ENCODE measurements at places on chromosomes 2 and 18. TPM values are rescaled to one million over a fixed set of nuclear protein-coding genes. Genes with fewer than 3 reads are reported as not detected.

- H3K4me1 ChIP-seq, result peaks cover 6% of the 10 kb centered on the region
- no peak within 1 kb of the TSS for H3K4me3 ChIP-seq
- no peaks in the 10 kb centered on the region for H3K27me3 ChIP-seq
- peak; percentile 90 for DNase-seq
Measured at GRCh38 chr2:223601932-223602666, at the start of gene SCG2. Gene SCG2, minus strand, starts transcription at chr2:223602361. Its CDS starts 3,079 bp downstream, at chr2:223599282.

GRCh38 chr2:40256649-40257048 lies 195.2 kb downstream of the SLC8A1 start:
- H3K36me3 ChIP-seq, result no peaks in the 10 kb centered on the region
- H3K4me3 ChIP-seq, result no peak overlapping the region
- H3K27ac ChIP-seq, result no peak overlapping the region
- no peaks in the 10 kb centered on the region for H3K27me3 ChIP-seq
- DNase-seq, result peak; percentile 87

The PPP1R1C gene
- 5.7 TPM for total RNA-seq

- H3K4me3 ChIP-seq, result no peak overlapping the region
- no peaks in the 10 kb centered on the region for H3K36me3 ChIP-seq
- H3K27me3 ChIP-seq, result peaks cover 5% of the 10 kb centered on the region
- no peak overlapping the region for H3K27ac ChIP-seq
- no peaks in the 10 kb centered on the region for H3K4me1 ChIP-seq
- no peak for DNase-seq
Measured at GRCh38 chr2:168450171-168450570, 5.9 kb upstream of the CERS6 start.

DNA sequence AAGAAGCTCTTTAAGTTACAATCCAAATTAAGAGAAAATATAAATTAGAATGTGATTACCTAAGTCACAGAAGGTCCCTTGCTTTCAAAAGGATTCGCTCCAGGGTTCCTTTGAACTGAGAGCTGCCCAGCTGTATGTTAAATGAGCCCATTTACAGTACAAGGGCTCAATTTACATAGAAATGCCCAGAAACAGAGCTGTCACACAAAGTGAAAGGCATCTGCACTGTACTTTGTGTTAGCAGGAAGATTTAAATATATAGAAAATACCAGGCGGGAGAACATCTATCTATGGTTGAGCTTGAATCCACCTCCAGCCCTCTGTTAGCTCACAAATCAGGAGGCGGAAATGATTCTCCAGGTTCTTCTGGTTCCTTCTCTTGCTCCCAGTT lies 272.9 kb downstream of the PAX3 start:
- H3K27ac ChIP-seq, result no peak overlapping the region
- H3K36me3 ChIP-seq, result no peaks in the 10 kb centered on the region
- H3K4me1 ChIP-seq, result peaks cover 11% of the 10 kb centered on the region
- DNase-seq, result peak; percentile 91

DNA sequence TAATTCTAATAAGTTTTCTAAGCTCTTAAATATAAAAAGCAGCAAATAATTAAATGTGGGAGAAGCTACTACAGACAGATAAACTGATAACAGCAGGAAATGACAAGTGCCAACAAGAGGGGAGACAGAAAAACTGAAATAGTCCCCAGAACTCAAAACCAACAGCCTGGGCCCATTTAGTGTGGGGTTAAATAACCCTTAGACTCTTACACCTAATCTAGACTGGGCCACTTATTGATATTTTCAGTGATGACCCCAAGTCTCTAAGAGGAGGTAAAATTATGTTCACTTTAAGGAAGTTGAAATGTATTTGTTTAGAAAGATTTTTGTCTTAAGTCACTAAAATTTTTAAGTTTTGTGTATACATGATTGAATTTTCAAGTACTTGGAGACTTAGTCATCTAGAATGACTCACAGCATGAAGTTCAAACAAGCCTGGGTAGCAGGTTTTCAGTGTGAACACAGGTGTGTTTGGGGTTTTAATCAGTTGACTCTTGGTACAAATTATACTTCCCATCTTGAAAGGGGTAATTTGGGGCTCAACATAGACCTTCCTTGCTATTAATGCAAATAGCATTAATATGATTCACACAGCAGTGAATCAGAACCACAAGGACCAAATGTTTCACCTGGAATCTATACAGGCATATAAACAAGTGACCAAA lies 54.9 kb upstream of the MYO3B start:
- no peaks in the 10 kb centered on the region for H3K27me3 ChIP-seq
- no peak overlapping the region for H3K27ac ChIP-seq
- H3K4me1 ChIP-seq, result peaks cover 6% of the 10 kb centered on the region
- no peak overlapping the region for H3K4me3 ChIP-seq
- peaks cover 3% of the 10 kb centered on the region for H3K36me3 ChIP-seq

DNA sequence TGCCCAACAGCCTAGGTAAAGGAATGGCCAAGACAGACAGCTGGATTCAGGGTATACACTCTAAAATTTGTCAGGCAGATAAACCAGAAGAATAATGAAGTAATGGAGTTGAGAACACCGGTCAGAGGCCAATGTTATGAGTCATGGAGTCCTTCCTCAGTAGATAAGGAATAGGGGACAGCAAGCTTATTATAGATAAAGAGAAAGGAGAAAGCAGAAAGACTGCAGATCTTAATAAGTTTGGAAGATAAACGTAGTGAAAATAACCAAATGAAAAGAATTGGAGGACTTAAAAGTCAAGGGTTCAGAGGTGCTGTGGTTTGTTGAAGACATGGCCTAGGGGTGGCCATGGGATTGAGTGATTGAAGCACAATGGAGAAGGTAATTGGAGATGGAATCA lies 63.5 kb upstream of the NFE2L2 start:
- no peak overlapping the region for H3K4me3 ChIP-seq
- no peaks in the 10 kb centered on the region for H3K27me3 ChIP-seq
- H3K4me1 ChIP-seq, result peaks cover 10% of the 10 kb centered on the region
- no peak for DNase-seq
- no peaks in the 10 kb centered on the region for H3K36me3 ChIP-seq
- H3K27ac ChIP-seq, result no peak overlapping the region

- H3K27me3 ChIP-seq, result no peaks in the 10 kb centered on the region
- DNase-seq, result peak; percentile 47
- no peaks in the 10 kb centered on the region for H3K4me1 ChIP-seq
Measured at GRCh38 chr2:86297382-86298147, 39.9 kb downstream of the REEP1 start.

The ELOA2 gene
- total RNA-seq, result not detected

- DNase-seq, result no peak
- no peak overlapping the region for H3K27ac ChIP-seq
- no peak overlapping the region for H3K4me3 ChIP-seq
Measured at GRCh38 chr2:73225513-73226360, 7.3 kb downstream of the PRADC1 start.

DNA sequence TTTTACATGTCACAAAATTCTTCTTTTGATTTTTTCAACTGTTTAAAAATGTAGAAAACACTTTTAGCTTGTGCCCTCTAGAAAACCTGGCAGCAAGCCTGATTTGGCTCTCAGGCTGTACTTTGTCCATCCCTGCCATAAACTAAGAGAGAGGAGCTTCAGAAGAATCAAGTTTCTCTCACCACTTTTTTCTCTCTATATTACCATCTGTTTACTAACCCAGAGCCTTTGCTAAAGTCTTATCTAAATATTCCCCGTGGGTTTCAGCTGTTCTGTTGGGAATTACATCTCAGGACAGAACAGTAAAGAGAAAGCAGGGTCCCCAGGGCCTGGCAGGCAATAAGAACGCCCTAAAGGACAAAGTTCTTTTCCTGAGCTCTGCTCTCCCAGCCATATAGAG lies 409.1 kb upstream of the CRIM1 start:
- no peaks in the 10 kb centered on the region for H3K4me1 ChIP-seq
- H3K27ac ChIP-seq, result no peak overlapping the region
- H3K27me3 ChIP-seq, result no peaks in the 10 kb centered on the region
- H3K36me3 ChIP-seq, result no peaks in the 10 kb centered on the region
- DNase-seq, result no peak
- no peak overlapping the region for H3K4me3 ChIP-seq

The CCDC74B gene
- 34.5 TPM for total RNA-seq

GRCh38 chr2:157840568-157841156 lies 35.5 kb downstream of the ACVR1 start:
- H3K27me3 ChIP-seq, result no peaks in the 10 kb centered on the region
- H3K4me3 ChIP-seq, result no peak overlapping the region
- H3K4me1 ChIP-seq, result peaks cover 64% of the 10 kb centered on the region

DNA sequence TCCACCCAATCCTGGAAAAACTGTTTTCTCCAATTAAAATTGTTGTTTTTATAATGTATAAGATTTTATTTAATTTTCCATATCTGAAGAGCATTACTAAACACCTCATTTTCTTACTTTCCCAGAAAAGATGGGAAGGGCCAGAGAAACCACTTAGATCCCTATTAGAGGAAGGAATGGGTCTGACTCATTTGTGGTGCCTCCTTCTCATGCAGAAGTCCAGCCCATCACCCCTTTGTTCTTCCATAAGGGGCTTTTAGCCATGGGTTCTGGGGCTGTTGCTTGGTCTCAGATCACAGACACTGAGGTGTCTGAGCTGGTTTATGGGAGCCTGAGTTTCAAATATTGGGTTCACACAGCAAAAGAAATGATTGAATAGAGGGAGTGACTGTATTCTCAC lies 152.2 kb downstream of the ESCO1 start:
- no peaks in the 10 kb centered on the region for H3K4me1 ChIP-seq
- no peak for DNase-seq
- no peaks in the 10 kb centered on the region for H3K36me3 ChIP-seq
- no peaks in the 10 kb centered on the region for H3K27me3 ChIP-seq
- no peak overlapping the region for H3K4me3 ChIP-seq

DNA sequence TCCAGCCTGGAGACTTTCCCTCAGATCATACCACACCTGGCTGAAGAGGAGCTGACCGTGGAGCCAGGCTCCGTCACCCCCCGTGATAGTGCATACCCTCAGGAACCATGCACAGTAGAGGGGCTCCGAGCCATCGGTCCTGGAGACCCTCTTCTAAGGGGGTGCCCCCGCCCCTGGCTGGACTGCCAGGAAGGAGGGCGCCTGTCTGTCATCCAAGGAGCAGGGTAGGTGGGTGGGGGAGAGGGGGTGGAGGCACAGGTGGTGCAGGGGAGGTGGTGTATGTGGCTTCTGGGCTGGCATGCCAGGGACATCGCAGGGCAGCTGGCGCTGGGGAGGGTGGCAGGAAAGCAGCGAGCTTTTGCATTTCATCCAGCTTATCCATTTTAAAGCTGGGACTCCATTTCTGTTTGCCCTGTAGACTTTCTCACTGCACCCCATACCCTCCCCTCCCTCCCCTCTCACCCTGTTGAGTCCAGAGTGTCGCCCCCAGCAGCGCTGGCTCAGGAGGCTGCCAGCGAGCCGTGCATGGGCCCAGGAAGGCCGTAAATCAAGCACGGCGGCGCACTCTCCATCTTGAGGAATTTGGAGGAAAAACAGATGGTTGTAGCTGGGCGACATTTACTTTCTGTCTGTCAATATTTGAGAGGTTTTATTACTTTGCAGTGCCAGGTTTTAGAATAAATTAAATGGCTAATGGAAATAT lies 56.2 kb upstream of the HS6ST1 start:
- no peak overlapping the region for H3K27ac ChIP-seq
- H3K4me1 ChIP-seq, result peaks cover 8% of the 10 kb centered on the region
- no peak for DNase-seq
- H3K4me3 ChIP-seq, result no peak overlapping the region
- H3K27me3 ChIP-seq, result no peaks in the 10 kb centered on the region

DNA sequence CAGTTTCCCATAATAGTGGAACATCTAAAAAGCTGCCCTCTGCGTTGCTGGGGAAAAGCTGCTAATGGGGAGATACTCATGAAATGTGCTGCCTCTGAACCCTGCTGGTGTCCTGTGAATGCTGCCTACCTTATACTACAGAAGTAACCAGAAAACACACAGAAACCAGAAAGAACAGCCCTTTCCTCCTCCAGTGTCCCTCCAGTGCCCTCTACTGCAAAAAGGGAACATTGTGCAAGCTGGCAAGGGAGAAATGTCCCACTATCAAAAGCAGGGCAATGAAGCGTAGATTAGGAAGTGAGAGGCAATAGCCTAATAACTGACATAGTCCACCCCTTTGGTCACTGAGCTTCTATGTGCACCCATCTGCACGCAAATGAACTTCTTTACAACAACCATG lies 162.7 kb upstream of the ETAA1 start:
- H3K4me3 ChIP-seq, result no peak overlapping the region
- peak; percentile 67 for DNase-seq
- H3K36me3 ChIP-seq, result no peaks in the 10 kb centered on the region
- H3K27me3 ChIP-seq, result no peaks in the 10 kb centered on the region
- H3K27ac ChIP-seq, result no peak overlapping the region

The EPB41L3 gene
- total RNA-seq, result 17.0 TPM

GRCh38 chr2:123015186-123015585 lies 1009.9 kb upstream of the CNTNAP5 start:
- H3K27me3 ChIP-seq, result no peaks in the 10 kb centered on the region
- no peak for DNase-seq
- no peaks in the 10 kb centered on the region for H3K4me1 ChIP-seq
- no peaks in the 10 kb centered on the region for H3K36me3 ChIP-seq
- H3K4me3 ChIP-seq, result no peak overlapping the region

GRCh38 chr2:74481431-74481830 lies 1.4 kb downstream of the CCDC142 start:
- no peaks in the 10 kb centered on the region for H3K36me3 ChIP-seq
- peaks cover 5% of the 10 kb centered on the region for H3K4me1 ChIP-seq
- no peak overlapping the region for H3K27ac ChIP-seq
- H3K4me3 ChIP-seq, result peak overlapping the region; percentile 68

The ATP5MC3 gene
- 189 TPM for total RNA-seq
